ENCODE measurements at places on chromosomes 4 and X. TPM values are rescaled to one million over a fixed set of nuclear protein-coding genes. Genes with fewer than 3 reads are reported as not detected.

TMPRSS11D gene
- not detected for total RNA-seq

NWD2 gene
- 1.5 TPM for total RNA-seq

CLCN4 gene
- total RNA-seq: 2.9 TPM

XAGE2 gene
- not detected for total RNA-seq

GRCh38 chrX:148913971-148914370 is 413.6 kb downstream of the AFF2 start:
- no peak overlapping the region for H3K4me3 ChIP-seq
- H3K36me3 ChIP-seq: no peaks in the 10 kb centered on the region
- H3K27me3 ChIP-seq: no peaks in the 10 kb centered on the region

GRCh38 chr4:78581618-78582017 is 30.0 kb downstream of the ANXA3 start:
- H3K4me1 ChIP-seq: no peaks in the 10 kb centered on the region
- H3K27ac ChIP-seq: no peak overlapping the region
- no peak for DNase-seq
- peaks cover 69% of the 10 kb centered on the region for H3K36me3 ChIP-seq

DNA sequence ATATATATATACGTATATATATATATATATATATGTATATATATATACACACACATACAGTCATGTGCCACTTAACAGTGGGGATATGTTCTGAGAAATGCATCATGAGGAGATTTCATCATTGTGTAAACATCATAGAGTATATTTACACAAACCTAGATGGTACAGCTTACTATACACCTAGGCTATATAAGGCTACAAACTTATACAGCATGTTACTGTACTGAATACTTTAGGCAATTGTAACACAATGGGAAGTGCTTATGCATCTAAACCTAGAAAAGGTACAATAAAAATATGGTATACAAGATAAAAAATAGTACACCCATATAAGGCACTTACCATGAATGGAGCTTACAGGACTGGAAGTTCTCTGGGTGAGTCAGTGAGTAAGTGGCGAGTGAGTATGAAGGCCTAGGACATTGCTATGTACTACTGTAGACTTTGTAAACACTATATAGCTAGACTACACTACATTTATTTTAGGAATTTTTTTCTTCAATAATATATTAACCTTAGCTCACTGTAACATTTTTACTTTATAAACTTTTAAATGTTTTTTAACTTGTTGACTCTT is 13.2 kb upstream of the CCSER1 start:
- H3K27ac ChIP-seq: no peak overlapping the region
- no peak for DNase-seq
- no peaks in the 10 kb centered on the region for H3K36me3 ChIP-seq

- no peak for DNase-seq
- H3K4me1 ChIP-seq: no peaks in the 10 kb centered on the region
- H3K36me3 ChIP-seq: no peaks in the 10 kb centered on the region
- no peak overlapping the region for H3K27ac ChIP-seq
- H3K27me3 ChIP-seq: no peaks in the 10 kb centered on the region
These were observed 15.9 kb downstream of the LINC00632 start for GRCh38 chrX:140725500-140725899.

All from stomach (tissue), 19 donors.